ENCODE measurements at places on chromosomes 7 and 10.

DNA sequence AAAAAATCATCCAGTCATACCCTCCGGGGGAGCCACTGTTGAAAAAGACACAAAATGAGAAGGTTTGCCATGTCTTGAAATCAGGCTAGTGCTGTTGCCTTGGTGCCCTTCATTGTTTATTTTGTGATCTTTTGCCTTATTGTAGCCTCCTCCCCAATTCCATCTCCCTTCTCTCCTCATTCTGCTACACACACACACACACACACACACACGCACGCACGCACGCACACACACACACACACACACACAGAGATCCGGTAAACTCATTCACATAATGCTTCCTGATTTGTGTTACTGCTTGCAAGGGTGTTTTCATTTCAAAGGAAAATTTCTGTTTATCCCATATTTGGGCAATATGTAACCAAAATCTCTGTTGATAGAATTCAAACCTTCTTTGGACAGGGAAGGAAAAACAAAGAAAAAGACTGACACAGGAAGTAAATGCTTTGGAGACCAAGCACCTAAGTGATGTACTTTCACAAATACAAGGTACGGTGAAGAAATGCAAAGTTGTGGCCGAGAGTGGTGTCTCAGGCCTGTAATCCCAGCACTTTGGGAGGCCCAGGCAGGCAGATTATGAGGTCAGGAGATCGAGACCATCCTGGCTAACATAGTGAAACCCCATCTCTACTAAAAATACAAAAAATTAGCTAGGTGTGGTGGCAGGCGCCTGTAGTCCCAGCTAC lies 141.1 kb upstream of the CDK13 start:
- DNase-seq: no peak

DNA sequence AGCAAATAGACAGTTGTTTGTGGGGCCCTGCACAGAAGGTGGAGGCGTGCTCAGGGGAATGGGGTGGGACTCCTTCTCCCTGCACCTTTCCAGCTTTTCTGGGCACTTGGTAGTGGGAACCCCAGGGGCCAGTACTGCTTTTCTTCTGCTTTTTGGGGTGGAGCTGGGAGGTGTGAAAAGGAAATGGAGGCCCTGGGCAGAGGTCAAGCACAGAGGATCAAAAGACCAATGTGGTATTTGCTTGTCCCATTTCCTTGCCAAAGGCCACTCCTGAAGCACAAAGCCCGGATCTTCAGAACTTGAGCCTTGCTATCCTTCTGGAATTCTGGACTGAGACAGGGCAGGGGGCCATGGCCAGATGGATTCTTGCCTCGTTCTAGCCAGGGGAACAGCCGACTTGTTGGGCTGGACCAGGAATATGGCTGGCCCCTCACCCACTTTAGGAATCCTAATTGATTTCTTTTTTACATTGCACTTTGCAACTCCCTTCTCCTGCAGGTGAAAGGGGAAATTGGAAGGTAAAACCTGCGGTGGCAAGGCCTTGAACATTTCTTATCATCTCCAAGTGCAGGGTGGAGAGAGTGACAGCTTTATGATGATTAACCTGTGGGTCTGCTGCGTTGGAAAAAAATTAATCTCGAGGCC lies 26.5 kb downstream of the ADRA2A start:
- DNase-seq: no peak

- DNase-seq: no peak
These were observed 30.9 kb downstream of the FAM20C start for GRCh38 chr7:223118-223800.

GRCh38 chr7:10672186-10672585 lies 301.5 kb upstream of the PHF14 start:
- no peak for DNase-seq

- no peak for DNase-seq
These were observed 103.8 kb downstream of the CNNM2 start for GRCh38 chr10:103021900-103022293.

- peak; percentile 72 for DNase-seq
These were observed 96.1 kb upstream of the MKLN1 start for GRCh38 chr7:131231381-131232220.

DNA sequence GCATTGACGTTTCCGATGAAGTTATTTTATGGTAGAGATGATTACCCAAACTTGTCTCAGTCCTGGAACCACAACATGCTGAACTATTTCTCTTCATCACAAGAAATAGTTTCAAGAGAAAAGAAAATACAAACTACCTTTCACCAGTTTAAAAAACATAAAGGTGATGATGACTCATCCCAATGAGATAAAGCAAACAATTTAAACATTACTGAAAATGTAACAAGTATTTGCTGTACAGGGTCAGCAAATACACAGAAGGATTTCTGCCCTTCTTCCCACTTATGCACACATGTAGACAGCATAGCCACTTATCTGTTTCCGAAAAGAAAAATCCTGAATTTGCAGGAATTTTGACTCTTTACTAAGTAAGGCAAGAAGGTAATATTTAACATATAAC lies 50.8 kb downstream of the RHOBTB1 start:
- no peak for DNase-seq

- DNase-seq: no peak
These were observed 90.9 kb upstream of the IKZF1 start for GRCh38 chr7:50213622-50214017.

- DNase-seq: no peak
These were observed 162.8 kb downstream of the ELMO1 start for GRCh38 chr7:37285706-37286453.

DNA sequence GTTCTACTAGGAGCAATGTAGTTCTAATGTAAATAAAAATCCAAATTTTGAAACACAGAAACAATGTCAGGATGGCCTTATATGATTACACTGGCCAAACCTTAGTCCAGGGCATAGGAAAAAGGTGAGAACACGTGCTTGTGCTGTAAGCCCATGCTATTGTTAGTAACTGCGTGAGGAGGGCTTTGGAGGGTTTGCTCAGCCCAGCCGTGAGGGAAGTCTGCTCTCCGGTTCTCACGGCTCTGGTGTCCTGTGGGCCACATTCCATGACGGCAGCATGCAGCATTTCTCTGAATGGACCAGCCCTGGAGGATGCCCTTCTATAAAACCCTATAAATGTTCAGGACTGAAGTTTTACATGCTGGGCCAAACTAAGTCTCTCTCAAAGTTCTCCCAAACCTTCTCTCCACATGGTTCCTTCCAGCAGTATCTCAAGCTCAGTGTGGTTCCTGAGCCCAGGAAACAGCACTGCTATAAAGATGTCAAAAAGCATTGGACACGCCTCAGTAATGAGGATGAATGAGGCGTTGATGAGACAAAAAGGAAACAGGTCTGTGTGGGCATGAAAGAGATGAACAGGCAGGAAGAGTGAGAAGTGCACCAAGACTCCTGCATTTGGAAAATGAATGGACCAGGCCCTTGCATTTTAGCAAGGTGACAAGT lies 174.8 kb upstream of the CDCA7L start:
- no peak for DNase-seq

- DNase-seq: peak; percentile 9
These were observed 2.3 kb upstream of the NRP1 start for GRCh38 chr10:33336582-33337325.

GRCh38 chr10:34420273-34420672 lies 394.8 kb downstream of the PARD3 start:
- no peak for DNase-seq

GRCh38 chr7:48096273-48096672 lies 7.2 kb downstream of the UPP1 start:
- DNase-seq: no peak

DNA sequence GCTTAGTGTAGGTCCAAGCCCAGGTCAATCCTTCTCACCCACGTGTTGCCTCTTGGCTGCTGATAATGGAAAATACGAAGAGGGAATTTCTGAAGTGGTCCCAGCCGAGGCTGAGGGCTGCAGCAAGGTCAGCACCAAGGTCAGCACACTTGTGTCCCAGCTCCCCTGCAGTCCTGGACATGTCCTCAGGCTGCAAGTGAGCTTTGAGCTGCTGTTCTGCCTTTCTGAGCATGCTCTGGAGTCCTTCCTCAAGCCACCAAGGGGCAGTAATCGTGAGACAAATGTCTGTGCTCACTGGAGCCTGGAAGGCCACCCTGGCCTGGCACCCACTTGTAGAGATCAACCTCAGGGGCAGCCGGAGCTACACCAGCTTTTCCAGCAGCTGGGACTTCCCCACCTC lies 28.3 kb downstream of the DRGX start:
- no peak for DNase-seq

GRCh38 chr7:101218236-101219125 lies 516 bp downstream of the ZNHIT1 start:
- no peak for DNase-seq
